ENCODE measurements at places on chromosomes 4 and X.

- no peak for DNase-seq
These were observed 750.3 kb downstream of the ARAP2 start for GRCh38 chr4:35493977-35494376.

DNA sequence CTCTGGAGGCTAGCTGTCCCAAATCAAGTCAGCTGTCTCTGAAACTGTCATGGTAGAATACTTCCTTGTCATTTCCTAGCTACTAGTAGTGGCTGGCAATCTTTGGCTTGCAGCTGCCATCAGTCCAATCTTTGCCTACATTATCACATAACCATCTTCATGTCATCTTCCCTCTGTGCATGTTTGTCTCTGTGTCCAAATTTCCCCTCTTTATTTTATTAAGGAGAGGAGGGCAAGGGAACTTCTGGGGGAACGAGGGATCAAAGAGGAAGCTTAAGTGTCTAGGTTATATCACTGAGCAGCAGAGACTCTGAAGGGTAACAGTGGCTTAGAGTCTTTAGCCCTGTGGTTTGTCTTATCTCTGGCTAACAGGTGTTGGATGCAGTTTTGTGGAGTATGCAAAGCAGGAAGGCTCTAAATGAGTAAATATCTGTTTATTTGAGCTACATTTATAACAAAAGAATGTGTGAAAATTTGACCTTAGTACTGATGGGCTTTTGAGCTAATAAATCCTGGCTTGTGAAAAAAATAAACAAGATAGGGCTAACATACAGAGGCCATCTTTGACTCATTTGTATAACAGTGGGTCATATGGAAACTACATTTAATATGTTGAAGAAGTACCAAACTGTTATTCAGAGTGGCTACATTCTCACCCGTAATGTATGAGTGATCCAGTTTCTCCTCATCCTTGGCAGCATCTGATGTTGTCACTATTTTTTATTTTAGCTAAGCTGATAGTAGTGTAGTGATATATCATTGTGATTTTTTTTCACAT, 49.4 kb upstream of the ENOX2 start:
- no peak for DNase-seq

- DNase-seq: no peak
These were observed 333.1 kb upstream of the FAM241A start for GRCh38 chr4:111812114-111812513.

- no peak for DNase-seq
These were observed 20.8 kb downstream of the USO1 start for GRCh38 chr4:75745161-75745560.

- no peak for DNase-seq
These were observed 24.1 kb downstream of the FRMPD4 start for GRCh38 chrX:12162420-12162819.

DNA sequence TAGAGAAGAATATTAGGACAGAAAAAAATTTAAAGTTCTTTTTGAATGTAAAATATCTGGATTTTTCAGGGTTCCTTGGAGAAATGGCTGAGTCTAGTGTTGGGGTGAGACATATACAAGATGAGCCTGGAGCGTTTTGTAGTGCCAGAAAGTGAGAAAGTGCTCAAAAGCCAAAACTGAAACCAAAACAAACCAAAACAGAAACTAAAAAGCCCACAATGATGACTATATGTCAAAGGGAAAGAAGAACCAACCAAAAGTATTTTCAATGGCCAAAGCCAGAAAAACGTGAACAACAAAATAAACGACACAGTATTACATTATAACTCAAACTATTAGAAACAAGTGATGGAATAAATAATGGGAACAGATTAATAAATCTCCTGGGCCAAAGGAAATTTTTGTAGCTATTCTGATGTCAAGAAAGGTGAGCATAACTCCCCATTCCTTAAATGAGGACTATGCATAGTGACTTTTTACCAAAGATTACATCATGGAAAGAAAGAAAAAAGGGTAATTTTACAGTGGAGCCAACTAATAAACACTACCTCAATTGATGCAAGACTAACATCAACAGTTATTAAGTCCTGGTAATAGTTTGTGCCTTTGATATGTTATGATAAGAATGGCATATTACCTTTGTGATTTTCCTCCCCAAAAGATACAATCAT, 1137.6 kb downstream of the C4orf33 start:
- no peak for DNase-seq

GRCh38 chr4:173269280-173269679, 64.9 kb downstream of the HMGB2 start:
- DNase-seq: no peak

DNA sequence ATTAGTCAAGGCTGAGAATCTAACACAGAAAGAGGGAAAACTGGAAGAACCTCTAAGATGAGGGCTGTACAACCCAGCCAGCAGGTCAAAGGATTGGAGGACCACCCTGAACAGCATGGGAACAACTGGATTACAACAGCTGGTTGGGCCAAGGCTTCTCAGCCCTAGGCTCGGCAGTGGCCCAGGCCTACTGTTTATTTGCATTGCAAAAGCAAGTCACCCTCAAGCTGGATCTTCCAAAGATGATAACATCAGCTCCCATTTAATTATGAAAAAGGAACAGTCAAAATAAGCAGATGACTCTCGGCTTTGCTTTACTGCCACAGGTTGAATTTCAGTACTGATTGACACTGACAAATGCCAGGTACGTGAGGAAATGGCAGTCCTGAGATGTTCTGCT, 61.8 kb downstream of the GPC3 start:
- DNase-seq: no peak

DNA sequence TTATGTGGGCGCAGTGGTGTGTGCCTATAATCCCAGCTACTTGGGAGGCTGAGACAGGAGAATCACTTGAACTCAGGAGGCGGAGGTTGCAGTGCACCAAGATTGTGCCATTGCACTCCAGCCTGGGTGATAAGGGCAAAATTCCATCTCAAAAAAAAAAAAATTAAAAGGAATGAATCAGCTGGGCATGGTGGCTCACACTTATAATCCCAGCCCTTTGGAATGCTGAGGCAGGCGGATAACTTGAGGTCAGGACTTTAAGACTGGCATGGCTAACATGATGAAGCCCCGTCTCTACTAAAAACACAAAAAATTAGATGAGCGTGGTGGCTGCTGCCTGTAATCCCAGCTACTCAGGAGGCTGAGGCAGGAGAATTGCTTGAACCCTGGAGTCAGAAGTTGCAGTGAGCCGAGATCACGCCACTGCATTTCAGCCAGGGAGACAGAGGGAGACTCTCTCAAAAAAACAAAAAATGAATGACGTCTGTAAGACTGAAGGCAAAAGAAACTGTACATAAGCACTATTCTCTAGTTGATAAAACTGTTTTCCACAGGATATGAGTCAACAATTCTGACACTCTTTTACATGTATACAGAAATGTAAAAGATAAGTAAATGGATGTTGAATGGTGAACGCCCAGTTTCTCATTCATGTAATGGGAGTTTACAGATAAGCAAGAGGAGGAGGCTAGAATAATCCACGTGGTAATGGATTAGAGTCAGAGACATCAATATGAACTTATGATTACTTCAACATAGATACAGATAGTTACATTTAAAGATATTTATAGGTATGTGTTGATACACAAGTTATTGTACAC, 22.2 kb downstream of the CENPC start:
- peak; percentile 83 for DNase-seq

DNA sequence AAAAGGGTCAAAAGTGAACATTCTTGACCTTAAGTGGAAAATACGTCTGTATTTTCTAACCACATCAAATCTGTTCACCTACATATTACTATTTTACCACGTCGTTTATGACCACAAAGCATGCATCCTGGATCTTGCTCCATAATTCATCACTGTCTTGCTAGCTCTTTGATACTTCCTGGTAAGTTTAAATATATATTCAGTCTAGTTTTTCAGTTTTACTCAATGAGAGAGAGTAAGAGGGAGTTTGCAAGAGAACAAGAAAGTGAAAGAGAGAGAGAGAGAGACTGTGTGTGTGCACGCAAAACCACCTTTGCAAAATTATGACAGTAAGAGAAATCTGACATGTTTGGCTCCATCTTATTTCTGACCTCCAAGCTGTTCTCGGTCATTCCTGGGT, 173.7 kb upstream of the GALNTL6 start:
- peak; percentile 6 for DNase-seq

Measured in T-helper 1 cell (primary cell).